ENCODE measurements at places on chromosomes 2 and 18. TPM values are rescaled to one million over a fixed set of nuclear protein-coding genes. Genes with fewer than 3 reads are reported as not detected.

DNA sequence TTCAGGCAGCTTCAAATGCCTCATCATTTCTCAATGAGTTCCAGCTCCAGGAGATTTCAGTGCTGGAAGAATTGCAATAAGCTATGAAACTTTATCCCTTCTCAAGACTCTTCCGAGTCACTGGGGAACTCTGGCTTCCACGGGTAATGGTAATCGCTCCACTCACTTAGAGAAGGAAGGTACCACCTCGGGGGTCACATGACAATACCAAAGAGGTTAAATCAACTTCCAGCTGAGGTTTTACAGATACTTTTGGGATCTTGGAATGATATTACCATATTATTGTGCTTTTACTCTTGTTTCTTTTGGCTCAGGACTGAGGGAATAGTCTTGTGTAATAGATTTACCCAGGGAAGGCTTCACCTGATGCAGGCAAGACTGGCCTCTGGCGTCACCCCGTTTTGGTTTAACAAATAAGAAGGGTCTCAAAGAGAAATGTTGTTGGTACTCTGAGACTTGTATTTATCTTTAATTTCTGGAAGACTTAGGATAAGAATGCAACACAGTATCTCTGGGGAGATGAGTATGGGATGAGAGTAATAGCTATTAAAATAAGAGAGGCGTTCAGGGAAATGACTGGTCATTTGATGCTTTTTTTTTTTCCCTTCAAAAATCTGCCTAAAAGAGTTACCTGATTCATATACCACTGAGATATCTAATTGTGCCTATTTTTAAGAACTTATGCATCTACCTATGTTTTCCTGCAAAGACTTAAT, 316.9 kb upstream of the ZEB2 start:
- H3K4me3 ChIP-seq: no peak overlapping the region
- no peaks in the 10 kb centered on the region for H3K36me3 ChIP-seq
- H3K4me1 ChIP-seq: no peaks in the 10 kb centered on the region
- no peak for DNase-seq
- H3K27me3 ChIP-seq: no peaks in the 10 kb centered on the region
- H3K27ac ChIP-seq: no peak overlapping the region

DNA sequence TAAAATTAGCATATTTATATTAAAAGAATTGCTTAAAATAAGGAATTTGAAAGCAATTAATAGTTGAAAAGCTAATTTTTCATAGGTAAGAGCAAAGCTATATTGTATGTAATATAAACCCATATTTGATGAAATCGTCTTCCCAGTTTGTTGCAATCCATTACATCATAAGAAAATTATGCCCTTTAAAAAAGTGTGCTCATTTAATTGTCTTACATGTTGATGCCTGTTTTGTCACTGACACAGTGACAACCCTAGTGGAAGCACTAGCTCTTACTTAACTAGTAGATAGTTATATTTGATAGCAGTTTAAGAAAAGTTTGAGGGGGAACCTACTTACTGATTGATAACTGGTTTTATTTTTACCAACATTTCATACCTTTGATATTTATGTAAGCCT, 30.0 kb upstream of the IL18RAP start:
- H3K4me1 ChIP-seq: no peaks in the 10 kb centered on the region
- H3K4me3 ChIP-seq: no peak overlapping the region
- no peak for DNase-seq
- H3K27ac ChIP-seq: no peak overlapping the region
- peaks cover 2% of the 10 kb centered on the region for H3K36me3 ChIP-seq

GRCh38 chr2:190996338-190996946, 17.5 kb downstream of the STAT1 start:
- no peaks in the 10 kb centered on the region for H3K4me1 ChIP-seq
- H3K27me3 ChIP-seq: no peaks in the 10 kb centered on the region
- peaks cover 20% of the 10 kb centered on the region for H3K36me3 ChIP-seq
- no peak overlapping the region for H3K4me3 ChIP-seq
- peak overlapping the region; percentile 9 for H3K27ac ChIP-seq

DNA sequence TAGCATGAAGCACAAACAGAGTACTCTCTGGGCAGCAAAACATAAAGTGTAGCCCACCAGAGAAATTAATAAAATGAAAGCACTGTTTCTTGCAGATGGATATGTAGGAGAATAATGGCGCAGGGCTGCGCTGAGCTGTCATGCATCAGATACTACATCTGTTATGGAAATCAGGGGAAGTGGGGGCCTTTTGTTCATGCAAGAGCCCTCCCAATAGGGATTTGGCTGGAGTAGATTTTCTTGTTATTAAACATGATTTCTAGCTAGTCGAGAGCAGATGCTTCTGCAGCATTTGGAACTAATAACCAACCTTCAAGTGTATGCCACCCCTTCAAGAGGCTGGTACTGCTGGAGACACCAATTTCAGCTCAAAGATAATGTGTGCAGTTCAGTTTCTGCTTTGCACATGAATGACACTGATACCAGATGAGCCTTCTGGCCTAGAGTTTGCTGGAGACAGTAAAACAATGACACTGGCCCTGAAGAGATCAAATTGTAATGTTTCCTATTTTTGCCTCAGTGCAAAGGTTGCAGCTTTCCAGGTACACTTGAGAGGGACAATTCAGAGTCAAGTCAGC, 58.0 kb downstream of the RND3 start:
- no peaks in the 10 kb centered on the region for H3K36me3 ChIP-seq
- DNase-seq: no peak
- no peaks in the 10 kb centered on the region for H3K27me3 ChIP-seq
- no peaks in the 10 kb centered on the region for H3K4me1 ChIP-seq

GRCh38 chr2:42337356-42337820, 23.6 kb downstream of the COX7A2L start:
- H3K36me3 ChIP-seq: peaks cover 12% of the 10 kb centered on the region
- no peak overlapping the region for H3K4me3 ChIP-seq
- H3K27me3 ChIP-seq: no peaks in the 10 kb centered on the region
- no peak overlapping the region for H3K27ac ChIP-seq
- DNase-seq: no peak

- no peak overlapping the region for H3K4me3 ChIP-seq
- H3K36me3 ChIP-seq: no peaks in the 10 kb centered on the region
- DNase-seq: no peak
- H3K4me1 ChIP-seq: no peaks in the 10 kb centered on the region
- H3K27ac ChIP-seq: no peak overlapping the region
- no peaks in the 10 kb centered on the region for H3K27me3 ChIP-seq
Measured at GRCh38 chr18:41155910-41156851, 798.9 kb upstream of the PIK3C3 start.

GRCh38 chr2:68791914-68792313, 57.3 kb downstream of the ARHGAP25 start:
- DNase-seq: no peak
- H3K27ac ChIP-seq: peak overlapping the region; percentile 44
- H3K27me3 ChIP-seq: no peaks in the 10 kb centered on the region
- peaks cover 33% of the 10 kb centered on the region for H3K4me1 ChIP-seq
- H3K36me3 ChIP-seq: peaks cover 67% of the 10 kb centered on the region
- H3K4me3 ChIP-seq: no peak overlapping the region

GRCh38 chr2:181419129-181419855, 37.9 kb upstream of the ITGA4 start:
- no peaks in the 10 kb centered on the region for H3K36me3 ChIP-seq
- H3K4me1 ChIP-seq: peaks cover 2% of the 10 kb centered on the region
- H3K27ac ChIP-seq: no peak overlapping the region
- DNase-seq: no peak

Gene TDRD15
- not detected for total RNA-seq

Gene PASK
- 167 TPM for total RNA-seq

Gene SNRPD1
- total RNA-seq: 30.7 TPM

Gene DCDC2C
- total RNA-seq: not detected

All from T-cell (primary cell).